ENCODE measurements at places on chromosomes 7 and 10. TPM values are rescaled to one million over a fixed set of nuclear protein-coding genes. Genes with fewer than 3 reads are reported as not detected.

Gene HMX2
- total RNA-seq: not detected

Gene CLCN1
- not detected for total RNA-seq

Gene C1QL3
- not detected for total RNA-seq

Gene DLG5
- 49.2 TPM for total RNA-seq

Gene PRTFDC1
- 14.7 TPM for total RNA-seq

Gene PPP1R9A
- total RNA-seq: 0.05 TPM

Gene THAP5
- total RNA-seq: 22.9 TPM

Gene NPY4R2
- total RNA-seq: not detected

Gene LFNG
- 9.4 TPM for total RNA-seq

Gene LRGUK
- 0.10 TPM for total RNA-seq

Gene MLLT10
- 23.5 TPM for total RNA-seq

Gene ATOH7
- not detected for total RNA-seq

Gene SPDYE11
- not detected for total RNA-seq

Gene IL2RA
- total RNA-seq: not detected

Gene TCAF2
- total RNA-seq: 2.3 TPM

Gene CTAGE4
- not detected for total RNA-seq

Gene GJD4
- total RNA-seq: not detected

Measured in HFFc6 (cell line).